ENCODE measurements at places on chromosomes 6 and 20. TPM values are rescaled to one million over a fixed set of nuclear protein-coding genes. Genes with fewer than 3 reads are reported as not detected.

DNA sequence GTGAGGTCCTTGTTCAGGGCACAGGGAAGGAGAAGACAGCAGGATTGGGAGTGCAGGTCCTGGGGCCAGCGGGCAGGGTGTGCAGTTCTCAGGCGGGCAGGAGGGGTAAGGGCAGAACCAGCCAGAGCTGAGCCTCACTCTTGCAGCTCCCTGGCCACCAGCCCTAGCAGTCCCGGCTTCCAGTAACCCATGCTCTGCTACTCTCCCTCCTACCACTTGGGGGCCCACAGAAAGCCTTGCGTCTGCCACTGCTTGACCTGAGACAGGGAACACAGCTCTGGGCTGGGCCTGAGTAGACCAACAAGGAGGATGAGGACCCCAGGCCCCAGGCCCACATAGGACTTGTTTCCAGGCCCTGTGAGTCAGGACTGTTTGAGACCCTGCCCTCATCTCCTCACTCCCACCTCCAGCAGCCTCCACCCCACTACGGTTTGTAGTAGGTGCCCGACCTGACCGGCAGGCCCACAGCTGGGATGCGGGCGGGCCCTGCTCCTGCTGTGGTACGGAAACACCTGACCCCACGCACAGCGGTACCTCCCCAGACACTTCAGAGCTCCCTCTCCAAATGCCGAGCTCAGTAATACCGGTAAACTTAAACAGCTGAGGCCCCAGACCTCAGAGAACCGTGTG lies 39.2 kb downstream of the KCNK5 start:
- peak; percentile 41 for DNase-seq

- no peak for DNase-seq
Observed at GRCh38 chr6:5706124-5707033, 300.3 kb downstream of the NRN1 start.

- no peak for DNase-seq
Observed at GRCh38 chr20:53609491-53610445, 16.1 kb upstream of the ZNF217 start.

GRCh38 chr20:61055180-61056010 lies 196.7 kb upstream of the CDH4 start:
- no peak for DNase-seq

DNA sequence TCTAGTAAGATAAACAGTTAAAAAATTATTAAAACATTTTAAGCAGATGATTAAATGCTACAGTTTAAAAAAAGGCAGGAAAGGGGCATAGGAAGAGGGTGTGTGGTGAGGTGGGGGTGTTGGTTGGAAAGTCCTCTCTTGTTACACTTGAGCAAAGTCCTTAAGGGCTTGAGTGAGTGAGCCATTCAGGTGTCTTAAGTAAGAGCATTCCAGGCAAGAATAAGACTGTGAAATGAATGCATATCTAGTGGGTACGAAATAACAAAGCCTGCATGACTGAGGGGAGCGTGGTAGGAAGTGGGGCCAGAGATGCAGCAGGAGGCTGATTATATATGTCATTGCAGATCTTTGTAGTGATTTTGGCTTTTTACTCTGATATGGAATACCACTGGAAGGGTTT lies 5.1 kb downstream of the CDKAL1 start:
- DNase-seq: no peak

DNA sequence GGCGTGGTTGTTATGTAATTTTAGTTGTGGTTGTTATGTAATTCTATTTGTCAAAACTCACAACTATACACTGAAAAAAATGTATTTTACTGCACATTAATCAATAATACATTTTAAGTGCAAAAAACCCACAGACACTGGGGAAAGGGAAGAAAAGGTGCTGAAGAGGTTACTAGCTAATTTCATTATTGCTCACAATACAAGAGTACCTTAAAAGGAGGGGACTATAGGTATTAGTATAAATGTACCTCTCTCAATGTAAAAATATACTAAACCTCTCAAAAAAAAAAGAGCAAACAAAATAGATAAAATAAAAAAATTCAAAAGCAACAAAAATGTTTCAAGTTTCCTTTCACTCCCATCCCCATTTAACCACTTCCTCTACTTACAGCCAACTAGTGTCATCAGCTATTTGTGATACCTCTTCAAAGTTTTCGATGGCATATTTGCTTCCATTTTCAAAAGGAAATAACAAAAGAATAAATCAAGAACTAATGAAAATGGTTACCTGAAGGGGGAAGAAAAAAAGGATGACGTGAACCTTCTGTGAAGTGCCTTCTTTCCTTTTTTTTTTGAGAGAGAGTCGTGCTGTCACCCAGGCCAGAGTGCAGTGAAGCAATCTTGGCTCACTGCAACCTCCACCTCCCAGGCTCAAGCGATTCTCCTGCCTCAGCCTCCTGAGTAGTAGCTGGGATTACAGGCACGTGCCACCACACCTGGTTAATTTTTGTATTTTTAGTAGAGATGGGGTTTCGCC lies 30.2 kb downstream of the RANBP9 start:
- DNase-seq: no peak

TBXT gene
- total RNA-seq: not detected

- DNase-seq: no peak
Observed at GRCh38 chr20:18774207-18774606, 39.4 kb upstream of the SCP2D1 start.

DNA sequence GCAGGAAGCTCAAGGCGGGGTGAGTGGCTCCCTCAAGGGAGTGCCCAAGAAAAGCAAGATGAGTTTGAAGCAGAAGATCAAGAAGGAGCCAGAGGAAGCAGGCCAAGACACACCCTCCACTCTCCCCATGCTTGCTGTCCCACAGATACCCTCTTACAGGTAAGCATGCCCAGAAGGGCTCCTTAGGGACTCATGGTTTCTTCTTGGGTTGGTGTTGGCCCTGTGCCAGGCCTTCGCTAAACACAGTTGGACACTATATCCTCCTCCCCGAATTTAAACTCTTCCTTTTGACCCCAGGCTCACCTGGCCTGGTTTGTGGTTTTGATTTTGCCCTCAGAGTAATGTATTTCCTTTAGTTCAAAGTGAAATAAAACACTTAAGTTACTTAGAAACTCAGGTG lies 5.1 kb downstream of the BRPF3 start:
- no peak for DNase-seq

POM121L2 gene
- total RNA-seq: not detected

DNA sequence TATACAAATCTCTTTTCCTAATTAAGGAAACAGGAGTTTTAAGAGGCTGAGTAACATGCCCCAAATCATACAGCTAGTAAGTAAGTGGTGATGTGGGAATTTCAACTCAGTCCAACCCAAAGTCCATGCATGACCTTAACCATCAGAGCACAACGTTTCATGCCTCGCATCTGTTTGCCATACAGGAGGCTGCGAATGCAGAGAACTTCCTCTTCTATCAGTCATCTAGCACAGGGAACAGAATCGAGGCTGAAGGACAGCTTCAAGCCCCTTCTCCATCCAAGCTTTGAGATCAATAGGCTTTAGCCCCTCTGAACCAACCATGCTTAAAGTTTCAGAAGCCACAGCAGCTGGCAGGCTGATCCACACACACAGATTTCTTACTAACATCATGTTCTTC lies 113.2 kb downstream of the MAFB start:
- no peak for DNase-seq

CLPSL2 gene
- not detected for total RNA-seq

DNA sequence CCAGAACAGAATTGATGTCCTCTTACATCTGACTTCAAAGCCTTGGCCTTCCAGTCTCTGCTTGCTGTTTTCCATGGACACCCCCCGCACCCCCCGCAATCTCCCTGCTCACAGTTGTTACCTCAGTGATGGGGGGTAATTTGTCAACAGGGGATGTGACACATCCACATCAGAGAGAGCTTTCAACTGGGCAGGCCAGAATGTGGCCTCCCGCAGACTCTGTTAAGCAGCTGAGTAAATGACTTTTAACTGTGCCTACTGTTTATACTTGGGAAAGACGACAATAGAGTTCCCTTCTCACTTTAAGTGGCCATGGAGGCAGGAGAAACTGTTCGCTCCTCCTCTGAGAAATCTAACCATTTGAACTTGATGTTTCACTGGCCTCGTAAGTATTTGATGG lies 51.0 kb downstream of the TXNDC5 start:
- DNase-seq: no peak

DNA sequence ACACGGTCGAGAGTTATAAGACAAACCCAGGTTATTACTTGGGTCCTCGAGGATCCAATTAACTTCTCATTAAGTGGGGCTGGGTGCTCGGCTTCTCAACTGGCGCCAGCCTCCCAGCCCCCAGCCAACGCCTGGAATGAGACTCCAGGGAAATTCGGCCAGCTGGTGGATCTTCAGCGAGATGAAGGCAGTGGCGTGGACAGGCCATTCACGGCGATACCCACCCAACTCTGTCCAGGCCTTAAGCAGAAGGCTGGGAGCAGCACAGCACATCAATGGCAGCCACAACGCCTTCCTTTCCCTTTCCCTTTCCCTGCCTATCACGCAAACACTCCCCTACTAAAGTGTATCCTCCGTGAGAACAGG lies 868 bp downstream of the METTL24 start:
- no peak for DNase-seq

DNA sequence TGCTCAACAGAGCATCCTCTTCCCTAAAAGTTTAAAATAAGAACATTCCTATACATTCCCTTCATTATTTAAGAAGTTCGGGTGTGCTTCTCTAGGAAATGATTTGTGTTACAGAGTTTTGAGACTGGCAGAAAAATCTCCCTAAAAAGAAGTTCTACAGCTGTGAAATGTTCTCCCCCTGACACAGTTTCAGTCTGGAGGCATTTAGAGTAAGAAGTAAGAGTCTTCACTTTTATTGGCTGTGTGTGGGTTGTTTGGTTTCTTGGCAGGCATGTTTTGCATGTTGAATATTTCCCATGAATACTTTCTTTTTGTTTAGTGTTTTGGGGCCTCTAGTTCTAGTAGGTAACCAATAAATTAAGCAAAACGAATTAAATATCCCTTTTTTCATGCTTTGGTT lies 195.9 kb downstream of the TENT5A start:
- no peak for DNase-seq

GRCh38 chr20:64217539-64218221 lies 37.9 kb upstream of the PCMTD2 start:
- DNase-seq: no peak

DNA sequence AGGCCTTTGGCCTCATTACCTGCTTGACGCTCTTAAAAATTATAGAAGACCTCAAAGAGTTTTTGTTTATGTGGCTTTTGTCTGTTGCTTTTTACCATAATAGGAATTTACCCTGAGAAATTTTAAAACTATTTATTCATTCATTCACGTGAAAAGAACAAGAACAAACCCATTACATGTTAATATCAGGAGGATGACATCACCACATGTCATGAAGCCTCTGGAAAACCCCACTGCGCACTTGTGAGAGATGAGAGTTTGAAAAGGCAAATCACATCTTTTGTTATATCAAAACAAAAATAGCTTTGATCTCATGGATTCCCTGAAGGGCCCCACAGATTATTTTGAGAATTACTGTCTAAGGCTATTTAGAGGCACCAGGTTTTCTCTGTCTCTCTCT lies 61.3 kb upstream of the EYA2 start:
- no peak for DNase-seq

THBS2 gene
- 6.5 TPM for total RNA-seq

GRCh38 chr20:37650661-37651060 lies 43.2 kb upstream of the CTNNBL1 start:
- DNase-seq: no peak

DNA sequence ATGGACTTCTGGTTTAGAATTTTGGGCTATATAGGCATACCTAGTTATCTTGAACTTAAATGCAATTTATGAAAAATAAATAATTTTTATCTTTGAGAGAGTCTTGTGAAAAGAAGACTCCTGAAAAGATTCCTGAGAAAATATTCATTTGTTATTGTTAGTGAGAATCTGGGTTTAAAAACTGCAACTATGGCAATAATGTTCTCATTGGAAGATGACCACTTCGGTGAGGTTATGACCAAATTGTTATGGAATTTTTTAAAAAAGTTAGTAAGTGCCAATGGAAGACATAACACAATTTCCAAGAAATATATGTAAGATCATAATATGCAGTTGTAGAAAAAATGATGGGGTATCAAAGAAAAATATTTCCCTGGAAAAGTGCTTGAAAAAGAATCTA lies 46.3 kb downstream of the GRIK2 start:
- DNase-seq: no peak

DNA sequence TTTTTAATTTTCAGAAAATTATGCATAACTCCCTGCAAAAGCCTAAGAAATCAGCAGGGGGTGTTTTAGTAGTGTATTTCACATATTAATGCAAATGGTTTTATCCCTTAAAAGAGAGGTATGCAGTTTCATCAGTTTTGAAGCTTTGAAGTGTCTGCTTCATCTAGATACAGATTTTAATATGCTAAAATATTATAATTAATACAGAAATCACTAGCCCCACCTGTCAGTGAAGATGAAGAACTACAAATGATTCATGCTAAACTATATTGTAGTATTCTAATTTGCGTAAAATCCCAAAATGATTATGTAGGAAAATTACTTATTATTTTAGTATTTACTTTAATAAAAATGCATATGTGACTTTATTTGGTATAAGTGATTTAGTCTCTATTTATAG lies 2.9 kb upstream of the TFB1M start:
- no peak for DNase-seq

DACT2 gene
- 2.9 TPM for total RNA-seq

PKIB gene
- total RNA-seq: 4.1 TPM

DNA sequence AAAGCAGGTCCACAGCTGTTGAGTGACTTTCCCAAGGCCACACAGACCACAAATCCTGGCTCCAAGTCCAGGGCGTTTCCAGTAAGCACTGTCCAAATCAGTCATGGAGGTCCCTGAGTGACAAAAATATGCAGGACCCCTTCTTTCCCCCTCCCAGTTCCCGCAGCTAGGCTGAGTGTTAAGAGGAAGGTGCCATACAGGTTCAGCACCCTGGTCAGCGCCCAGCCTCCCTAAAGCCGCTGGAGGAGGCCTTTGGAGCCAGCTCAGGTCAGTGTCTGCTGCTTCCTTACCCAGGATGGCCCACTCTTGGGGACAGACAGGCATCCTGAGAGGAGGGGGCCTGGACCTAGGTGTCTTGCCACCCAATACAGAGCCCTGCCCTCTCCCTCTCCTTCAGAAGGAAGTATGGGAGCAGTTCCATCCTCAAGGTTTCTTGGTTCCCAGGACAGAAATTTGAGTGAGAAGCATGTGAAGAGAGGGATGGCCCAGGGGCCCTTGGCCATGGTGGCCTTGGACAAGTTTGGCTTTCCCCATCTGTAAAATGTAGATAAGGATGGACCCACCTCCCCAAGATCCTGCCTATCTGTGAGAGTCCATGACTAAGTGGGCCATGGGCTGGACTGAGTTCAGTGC lies 13.2 kb downstream of the TMEM74B start:
- no peak for DNase-seq

- peak; percentile 44 for DNase-seq
Observed at GRCh38 chr6:169725125-169726048, 1.1 kb upstream of the PHF10 start.

KIZ gene
- 6.9 TPM for total RNA-seq

Data from frontal cortex (tissue), 4 donors.